ENCODE measurements at places on chromosomes 13 and 19. TPM values are rescaled to one million over a fixed set of nuclear protein-coding genes. Genes with fewer than 3 reads are reported as not detected.

SSC5D gene
- 0.61 TPM for total RNA-seq

PNMA8B gene
- total RNA-seq = not detected

NLRP5 gene
- not detected for total RNA-seq

CD320 gene
- 61.6 TPM for total RNA-seq

IL17D gene
- total RNA-seq = 1.3 TPM

PNMA8A gene
- total RNA-seq = 9.3 TPM

ZNF766 gene
- 11.5 TPM for total RNA-seq

MYO9B gene
- total RNA-seq = 31.2 TPM

PSG11 gene
- not detected for total RNA-seq

FPR3 gene
- not detected for total RNA-seq

PLPP2 gene
- total RNA-seq = 76.6 TPM

FLT3LG gene
- 1.2 TPM for total RNA-seq

Data from A549 treated with Mapracorat at 1 μM for 4 hours (cell line).